ENCODE measurements at places on chromosomes 1 and 21.

DNA sequence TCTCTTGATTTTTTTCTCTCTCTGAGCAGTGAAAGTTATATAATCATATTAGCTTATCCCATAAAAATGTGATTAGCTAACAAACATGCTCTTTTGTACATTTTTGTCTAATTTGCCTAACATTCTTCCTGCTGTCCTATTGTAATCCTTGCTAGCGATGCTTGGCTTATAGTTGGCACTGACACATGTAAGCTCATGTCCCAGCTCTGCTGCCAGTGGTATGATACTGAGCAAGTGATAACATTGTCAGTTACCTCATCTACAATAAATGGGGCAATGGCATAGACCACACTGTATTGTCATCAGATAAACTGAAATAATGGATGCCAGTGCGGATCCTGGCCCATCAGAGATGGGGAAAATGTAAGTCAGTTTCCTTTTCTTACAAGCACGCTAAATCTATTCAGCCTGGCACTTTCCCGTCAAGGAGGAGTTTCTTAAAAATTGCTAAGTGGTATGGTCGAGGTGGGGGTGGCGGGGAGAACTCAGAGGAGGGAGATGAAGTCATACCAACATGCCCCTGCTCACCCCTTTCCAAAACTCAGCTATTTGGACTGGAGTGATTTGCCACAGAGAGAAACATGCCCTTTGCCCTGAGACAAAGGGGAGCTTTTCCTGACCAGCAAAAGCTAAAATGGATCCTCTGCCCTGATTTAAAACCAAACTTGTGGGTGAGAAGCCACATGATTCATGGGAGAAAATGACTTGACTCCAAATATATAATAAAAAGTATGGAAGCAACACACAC, 1.3 kb downstream of the FYB2 start:
- DNase-seq, result peak; percentile 29

DNA sequence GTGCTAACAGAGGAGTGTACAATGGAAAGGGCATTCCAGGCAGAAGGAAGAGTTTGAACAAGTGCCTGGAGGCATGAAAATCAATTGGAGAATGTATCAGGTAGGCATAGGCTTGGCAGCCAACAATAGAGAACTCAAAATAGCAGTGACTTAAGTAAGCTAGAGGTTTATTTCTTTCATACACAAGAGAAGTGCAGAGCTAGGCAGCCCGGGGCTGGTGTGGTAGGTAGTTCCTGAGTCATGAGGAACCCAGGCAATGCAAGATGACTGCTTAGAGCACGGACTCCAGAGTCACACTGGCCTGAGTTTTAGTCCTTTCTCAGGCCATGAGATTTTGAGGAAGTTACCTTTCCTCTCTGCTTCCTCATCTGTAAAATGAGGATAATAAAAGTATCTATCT, 74.8 kb upstream of the LRRN2 start:
- no peak for DNase-seq

- no peak for DNase-seq
These were observed 161.8 kb downstream of the NFIA start for GRCh38 chr1:61244114-61244513.

GRCh38 chr1:96992871-96993270, 271.3 kb downstream of the PTBP2 start:
- DNase-seq, result no peak

GRCh38 chr1:193456811-193457280, 270.4 kb upstream of the B3GALT2 start:
- no peak for DNase-seq

DNA sequence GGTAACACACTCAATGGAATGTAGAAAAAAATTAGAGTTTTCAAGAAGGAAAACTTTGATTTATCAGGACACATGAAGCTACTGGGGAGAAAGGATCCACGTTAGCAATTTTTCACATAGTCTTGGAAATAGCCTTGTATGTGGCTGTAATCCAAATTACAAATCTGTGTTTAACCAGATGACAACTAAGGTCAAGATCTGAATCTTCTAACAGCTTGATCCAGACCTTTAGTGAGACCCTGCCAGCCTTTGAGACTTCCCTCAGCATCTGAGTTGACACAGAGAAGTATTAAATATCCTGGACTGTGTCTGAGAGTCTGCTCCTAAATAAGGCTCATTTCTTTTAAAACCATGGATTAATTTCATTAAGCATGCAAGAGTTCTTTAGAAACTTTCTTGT, 135.9 kb upstream of the KCNK2 start:
- DNase-seq, result no peak

- no peak for DNase-seq
These were observed 54.9 kb upstream of the AJAP1 start for GRCh38 chr1:4599521-4599920.

DNA sequence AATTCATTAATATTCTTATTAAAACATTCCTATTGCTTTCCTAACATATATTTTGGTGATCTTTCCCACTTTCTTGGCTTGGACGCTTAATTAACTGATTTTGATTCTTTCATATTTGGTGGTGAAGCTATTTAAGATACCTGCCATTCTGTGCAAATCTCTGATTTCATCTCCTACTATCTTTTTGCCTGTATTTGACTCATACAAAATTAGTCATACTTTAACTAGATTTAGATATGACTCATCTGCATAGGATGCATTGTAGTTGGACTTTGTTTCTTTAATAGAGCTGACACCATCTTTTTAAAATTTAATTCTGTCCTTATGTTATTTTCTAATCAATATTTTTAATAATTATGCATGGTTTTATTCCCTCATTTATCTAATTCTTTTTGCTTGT, 93.8 kb upstream of the PLPPR4 start:
- DNase-seq, result no peak

GRCh38 chr1:154964359-154964758, 2.8 kb upstream of the PYGO2 start:
- DNase-seq, result no peak

DNA sequence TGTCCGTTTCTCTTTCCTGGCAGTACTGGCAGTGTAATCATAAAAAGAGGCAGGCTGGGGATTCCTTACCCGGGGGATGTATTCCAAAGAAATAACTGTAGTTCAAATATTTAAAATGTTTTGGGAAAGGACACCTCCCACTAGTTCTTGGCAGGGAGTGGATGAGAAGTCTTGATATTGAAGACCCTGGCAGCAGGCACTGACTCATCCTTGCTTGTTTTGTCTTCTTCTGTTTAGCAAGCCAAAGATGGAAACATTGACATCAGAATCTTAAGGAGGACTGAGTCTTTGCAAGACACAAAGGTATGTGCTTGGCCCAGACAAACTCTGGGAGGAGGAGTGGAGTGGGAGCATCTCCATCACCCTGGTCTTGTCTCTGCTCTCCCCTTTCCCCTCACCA, 639 bp downstream of the IL20 start:
- no peak for DNase-seq

GRCh38 chr1:30314591-30314990, 408.8 kb downstream of the MATN1 start:
- no peak for DNase-seq

- no peak for DNase-seq
These were observed 1379.1 kb upstream of the ADGRL4 start for GRCh38 chr1:80385650-80386049.

GRCh38 chr1:150484861-150485260, 2.4 kb upstream of the TARS2 start:
- DNase-seq, result no peak

GRCh38 chr21:44939532-44940115, at the start of gene SLX9:
TSS of gene SLX9 (plus strand) at chr21:44940029. CDS start at chr21:44940058, 29 bp downstream.
- DNase-seq, result peak; percentile 98

DNA sequence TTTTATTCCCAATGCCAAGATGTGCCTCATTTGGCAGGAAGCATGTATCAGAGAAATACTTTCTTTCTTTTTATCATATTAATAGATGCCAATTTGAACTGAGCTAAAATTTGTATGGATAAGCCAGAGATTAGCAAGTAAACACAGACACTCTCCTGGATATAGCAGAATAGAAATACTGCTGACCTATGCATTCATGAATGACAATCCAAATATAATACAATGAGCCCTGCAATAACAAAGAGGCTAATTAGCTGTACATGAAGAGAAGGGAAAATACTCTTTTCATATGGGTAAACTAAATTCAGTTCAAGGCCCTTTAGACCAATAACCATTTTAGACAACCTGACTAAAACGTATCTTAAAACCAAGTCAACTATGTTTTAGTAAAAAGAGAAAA, 388.1 kb upstream of the NR5A2 start:
- DNase-seq, result no peak

DNA sequence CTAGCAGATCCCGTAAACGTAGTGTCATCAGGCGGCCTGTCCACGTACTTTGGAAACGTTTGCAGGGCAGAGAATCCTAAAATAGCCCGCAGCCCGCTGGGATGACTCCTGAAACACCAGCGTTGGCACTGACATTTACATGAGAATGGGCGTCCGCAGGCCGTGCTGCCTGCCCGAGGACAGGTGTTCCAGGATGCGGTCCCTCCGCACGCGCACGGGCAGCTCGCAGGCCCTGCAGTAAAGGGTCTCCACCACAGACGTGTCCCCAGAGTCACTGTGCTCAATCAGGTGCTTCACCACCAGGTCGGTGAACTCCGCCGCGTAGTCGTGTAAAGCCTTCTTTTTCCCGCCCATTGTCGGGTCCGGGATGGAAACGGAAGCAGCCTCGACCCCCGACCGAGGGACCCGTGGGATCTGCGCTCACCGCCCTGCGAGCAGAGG, 5.8 kb upstream of the CCDC27 start:
- DNase-seq, result no peak

DNA sequence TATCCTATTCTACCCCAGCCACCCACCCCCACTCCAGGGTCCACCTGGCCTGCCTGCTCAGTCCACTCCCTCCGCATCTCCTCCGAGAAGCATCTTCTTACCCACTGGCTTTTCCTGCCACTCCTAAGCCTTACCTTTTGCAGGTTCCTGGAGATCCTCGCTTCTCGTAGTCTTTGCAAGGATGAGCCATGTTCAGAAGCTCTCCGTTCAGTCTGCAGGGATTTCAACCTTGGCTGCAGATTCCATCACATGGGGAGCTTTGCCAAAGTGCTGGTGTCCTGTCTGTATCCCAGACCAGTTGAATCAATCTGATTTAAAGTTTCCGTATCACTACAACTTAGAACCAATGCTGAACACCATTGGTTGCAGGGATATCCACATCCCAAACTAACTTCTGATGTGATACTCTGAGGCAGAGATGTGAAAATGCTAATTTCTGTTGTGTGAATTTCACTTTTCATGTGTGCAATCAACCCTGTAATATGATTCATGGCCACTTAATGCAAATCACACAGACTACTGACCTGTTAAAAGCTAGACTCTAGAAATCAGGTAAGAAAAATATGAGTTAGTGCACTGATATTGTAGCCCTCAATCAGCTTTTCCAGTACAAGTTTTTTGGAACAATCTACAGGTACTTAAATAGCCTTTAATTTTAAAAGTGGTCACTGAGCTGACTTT, 61.9 kb downstream of the CAPN2 start:
- DNase-seq, result no peak

- no peak for DNase-seq
These were observed 17.1 kb downstream of the KIF21B start for GRCh38 chr1:201006450-201006849.

DNA sequence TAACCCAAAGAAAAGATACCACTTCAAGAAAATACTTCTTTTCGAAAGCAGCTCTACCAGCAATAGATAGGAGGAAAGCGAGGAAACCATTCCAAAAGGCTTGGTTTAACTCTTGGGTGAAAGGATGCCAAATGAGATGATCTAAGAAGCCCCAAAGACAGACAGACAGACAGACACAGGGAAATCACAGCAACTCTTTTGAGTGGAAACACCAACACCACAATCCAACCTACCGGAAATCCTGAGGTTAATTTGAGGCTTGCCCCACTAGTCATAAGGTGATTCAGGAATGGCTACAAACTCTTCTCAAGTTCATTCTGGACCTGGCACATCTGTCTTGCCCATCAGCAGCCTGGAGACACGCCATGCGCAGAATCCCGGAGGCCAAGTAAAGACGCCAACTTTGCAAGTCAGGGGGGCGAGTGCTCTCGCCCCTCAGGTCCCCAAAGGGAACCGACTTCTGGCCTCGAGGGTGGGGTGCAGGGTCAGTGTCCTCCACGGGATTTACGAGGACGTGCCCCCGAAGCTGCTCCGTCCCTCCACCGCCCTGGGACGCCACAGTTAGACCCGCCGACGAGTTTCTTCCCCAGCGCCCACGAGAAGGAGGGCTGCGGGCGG, 778 bp downstream of the EVI5 start:
- DNase-seq, result no peak

DNA sequence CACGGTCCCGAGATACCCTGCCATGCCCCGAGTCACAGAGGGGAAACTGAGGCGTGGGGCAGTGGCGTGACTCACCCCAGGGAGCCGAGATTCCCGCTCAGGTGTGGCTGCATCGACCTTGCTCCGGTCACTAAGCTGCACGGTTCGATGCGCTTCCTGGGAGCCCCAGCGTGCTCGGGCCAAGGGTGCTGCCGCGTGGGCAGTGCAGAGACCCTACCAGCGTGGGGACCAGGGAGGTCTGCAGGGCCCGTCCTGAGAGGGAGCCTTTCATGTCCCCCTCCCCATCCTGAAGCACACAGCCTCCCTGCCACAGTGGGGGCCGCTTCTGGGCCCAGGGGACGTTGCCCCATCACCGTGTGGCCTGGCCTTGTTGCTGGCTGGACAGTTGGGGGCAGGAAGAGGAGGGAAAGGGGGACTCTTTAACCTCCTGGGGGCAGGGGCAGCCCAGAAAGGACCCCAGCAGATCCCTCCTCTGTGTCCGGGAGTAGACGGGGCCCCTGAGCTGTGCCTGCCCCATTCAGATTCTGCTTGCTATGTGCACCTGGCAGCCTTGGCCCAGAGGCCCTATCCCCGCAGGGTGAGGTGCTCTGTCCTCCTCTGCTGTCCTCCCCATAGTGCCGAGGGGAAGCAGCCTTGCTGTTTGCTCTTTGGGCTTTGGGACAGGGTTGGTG, 52.3 kb downstream of the COL18A1 start:
- no peak for DNase-seq

- DNase-seq, result no peak
These were observed 4.8 kb upstream of the IFNLR1 start for GRCh38 chr1:24191860-24192259.

DNA sequence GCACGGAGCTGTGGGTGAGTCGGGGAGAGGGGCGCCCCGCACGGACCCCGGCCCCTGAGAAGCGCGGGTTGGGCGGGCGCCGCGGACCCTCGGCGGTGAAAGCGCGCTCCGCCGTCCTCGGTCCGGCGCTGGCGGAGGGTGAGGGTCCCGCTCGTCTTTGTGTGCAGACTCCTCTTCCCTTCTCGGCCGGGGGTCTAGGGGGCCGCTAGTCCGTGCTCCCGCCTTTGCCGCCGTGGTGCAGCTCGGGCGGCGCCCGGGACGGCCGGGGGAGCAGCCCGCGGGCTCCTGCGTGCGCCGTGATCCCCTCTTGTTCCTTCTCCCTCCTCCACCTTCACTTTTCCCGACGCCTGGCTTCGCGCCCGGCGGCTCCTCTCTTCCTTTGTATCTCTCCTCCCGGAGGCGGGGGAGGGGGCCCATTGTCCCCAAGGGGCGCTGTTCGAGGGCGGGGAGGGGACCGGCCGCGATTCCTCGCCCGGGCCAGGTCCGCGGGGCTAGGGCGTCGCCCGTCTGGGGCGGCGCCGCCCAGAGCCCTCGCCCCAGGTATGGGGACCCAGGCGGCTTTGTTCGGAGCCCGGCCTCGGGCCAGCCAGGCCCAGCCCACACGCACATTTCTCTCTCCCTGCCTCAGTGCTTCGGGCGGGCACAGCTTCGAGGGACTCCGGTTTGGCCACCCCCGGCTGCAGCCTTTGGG, 519 bp downstream of the FNBP1L start:
- peak; percentile 89 for DNase-seq

Data from SK-N-SH (cell line).